ENCODE measurements at places on chromosomes 16 and 17. TPM values are rescaled to one million over a fixed set of nuclear protein-coding genes. Genes with fewer than 3 reads are reported as not detected.

DNA sequence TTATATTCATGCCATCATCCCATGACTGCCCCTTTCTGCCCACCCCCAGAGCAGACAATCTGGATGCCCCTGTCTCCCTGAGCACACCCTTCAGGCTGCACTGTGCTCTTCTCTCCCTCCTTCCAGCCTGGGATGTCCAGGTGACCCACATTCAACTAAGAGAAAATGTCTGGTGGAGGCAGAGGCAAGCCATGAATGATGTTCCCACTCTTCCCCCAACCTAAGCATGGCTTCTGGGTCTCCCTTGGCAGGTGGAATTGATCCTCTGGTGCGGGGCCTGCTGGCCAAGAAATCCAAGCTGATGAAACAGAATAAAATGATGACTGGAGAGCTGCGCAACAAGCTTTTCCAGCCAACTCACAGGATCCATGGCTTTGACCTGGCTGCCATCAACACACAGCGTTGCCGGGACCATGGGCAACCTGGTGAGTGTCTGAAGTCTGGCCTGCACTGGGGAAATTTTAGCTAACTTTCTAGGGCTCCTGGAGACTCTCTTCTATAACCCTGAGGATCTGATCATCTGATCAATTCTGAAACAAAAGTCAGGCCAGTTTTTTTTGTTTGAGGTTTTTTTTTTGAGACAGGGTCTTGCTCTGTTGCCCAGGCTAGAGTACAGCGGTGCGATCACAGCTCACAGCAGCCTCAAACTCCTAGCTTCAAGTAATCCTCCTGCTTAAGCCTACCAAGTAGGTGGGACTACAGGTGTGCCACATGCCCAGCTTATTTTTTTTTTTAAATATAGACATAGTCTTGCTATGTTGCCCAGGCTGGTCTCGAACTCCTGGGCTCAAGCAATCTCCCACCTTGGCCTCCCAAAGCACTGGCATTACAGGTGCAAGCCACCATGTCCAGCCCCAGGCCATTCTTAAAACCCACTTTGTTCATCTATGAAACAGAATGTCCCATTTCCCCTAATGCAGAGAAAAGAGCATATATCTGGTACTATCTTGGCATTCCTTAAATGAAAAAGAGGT lies 14.5 kb downstream of the MPO start:
- no peaks in the 10 kb centered on the region for H3K4me1 ChIP-seq
- no peak for DNase-seq
- H3K36me3 ChIP-seq = no peaks in the 10 kb centered on the region
- no peak overlapping the region for H3K27ac ChIP-seq
- H3K27me3 ChIP-seq = peaks cover 29% of the 10 kb centered on the region

DNA sequence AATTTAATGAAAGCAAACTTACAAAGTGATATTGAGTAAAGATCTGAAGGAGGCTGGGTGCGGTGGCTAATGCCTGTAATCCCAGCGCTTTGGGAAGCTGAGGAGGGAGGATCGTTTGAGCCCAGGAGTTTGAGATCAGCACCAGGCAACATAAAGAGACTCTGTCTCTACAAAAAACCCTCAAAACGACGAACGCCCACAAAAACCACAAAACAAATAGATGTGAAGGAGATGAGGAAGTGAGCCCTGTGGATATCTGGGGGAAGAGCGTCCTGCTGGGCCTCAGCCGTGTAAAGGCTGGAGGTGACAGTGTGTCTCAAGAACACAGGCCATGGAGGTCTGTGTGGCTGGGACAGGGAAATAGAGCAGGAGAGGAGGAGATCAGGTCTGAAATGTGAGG lies 68.8 kb downstream of the ITFG1 start:
- H3K27me3 ChIP-seq = no peaks in the 10 kb centered on the region
- H3K4me3 ChIP-seq = no peak overlapping the region
- H3K36me3 ChIP-seq = peaks cover 22% of the 10 kb centered on the region
- H3K27ac ChIP-seq = no peak overlapping the region

DNA sequence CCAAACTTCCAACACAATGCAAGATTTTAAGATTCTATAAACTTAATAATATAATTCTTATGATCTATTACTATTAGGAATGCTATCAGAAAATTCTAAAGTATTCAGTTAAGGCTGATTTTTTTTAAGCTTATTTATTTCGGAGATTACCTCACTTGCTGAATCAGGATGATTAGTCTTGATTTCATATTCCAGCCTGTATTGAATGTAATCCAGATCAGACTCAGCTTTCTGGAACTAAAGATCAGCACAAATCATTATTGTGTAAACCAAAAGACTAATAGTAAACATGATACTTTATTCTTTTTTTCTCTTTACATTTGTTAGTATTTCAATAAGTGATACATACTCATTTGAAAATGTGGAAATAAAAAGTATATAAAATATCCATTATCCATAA lies 23.9 kb downstream of the SKA2 start:
- DNase-seq = no peak
- no peak overlapping the region for H3K27ac ChIP-seq
- H3K36me3 ChIP-seq = peaks cover 13% of the 10 kb centered on the region
- H3K4me3 ChIP-seq = no peak overlapping the region

GRCh38 chr17:869086-869485 lies 86.9 kb downstream of the MRM3 start:
- H3K27ac ChIP-seq = no peak overlapping the region
- H3K4me1 ChIP-seq = peaks cover 3% of the 10 kb centered on the region
- no peak for DNase-seq

- peak; percentile 62 for DNase-seq
- H3K4me3 ChIP-seq = peak overlapping the region; percentile 96
- no peaks in the 10 kb centered on the region for H3K27me3 ChIP-seq
- H3K36me3 ChIP-seq = peaks cover 59% of the 10 kb centered on the region
Measured at GRCh38 chr17:76270127-76270592, 5.0 kb downstream of the UBALD2 start.

DNA sequence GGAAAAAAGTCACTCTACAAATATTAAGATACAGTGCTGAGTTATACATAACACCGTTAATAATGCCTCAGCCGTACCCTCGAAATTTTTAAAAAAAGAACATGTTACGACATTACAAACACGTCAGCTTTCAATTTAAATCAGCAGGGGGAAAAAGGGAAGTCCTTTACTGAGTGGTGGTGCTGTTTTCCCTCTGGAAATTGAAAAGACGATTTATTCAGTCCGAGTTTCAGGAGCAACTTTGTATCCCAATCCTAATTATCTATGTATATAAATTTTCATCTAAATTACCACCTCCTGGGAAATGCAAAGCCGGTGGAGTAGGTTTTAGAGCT lies 1.3 kb downstream of the NETO2 start:
- peak overlapping the region; percentile 75 for H3K4me3 ChIP-seq
- no peaks in the 10 kb centered on the region for H3K36me3 ChIP-seq
- no peak for DNase-seq
- peaks cover 33% of the 10 kb centered on the region for H3K4me1 ChIP-seq
- H3K27me3 ChIP-seq = peaks cover 21% of the 10 kb centered on the region

GRCh38 chr16:22284637-22285036 lies 12.6 kb upstream of the POLR3E start:
- DNase-seq = no peak
- no peaks in the 10 kb centered on the region for H3K4me1 ChIP-seq
- H3K36me3 ChIP-seq = peaks cover 39% of the 10 kb centered on the region

- no peak overlapping the region for H3K27ac ChIP-seq
- H3K27me3 ChIP-seq = peaks cover 64% of the 10 kb centered on the region
- peaks cover 5% of the 10 kb centered on the region for H3K4me1 ChIP-seq
Measured at GRCh38 chr16:86492961-86493629, 17.2 kb upstream of the FOXF1 start.

- H3K4me1 ChIP-seq = no peaks in the 10 kb centered on the region
- no peak overlapping the region for H3K27ac ChIP-seq
- H3K36me3 ChIP-seq = no peaks in the 10 kb centered on the region
- H3K4me3 ChIP-seq = no peak overlapping the region
- peak; percentile 65 for DNase-seq
Measured at GRCh38 chr16:65117811-65118448, 3.9 kb downstream of the CDH11 start.

CACNG5 gene
- total RNA-seq = not detected

C16orf86 gene
- 2.4 TPM for total RNA-seq

DNA sequence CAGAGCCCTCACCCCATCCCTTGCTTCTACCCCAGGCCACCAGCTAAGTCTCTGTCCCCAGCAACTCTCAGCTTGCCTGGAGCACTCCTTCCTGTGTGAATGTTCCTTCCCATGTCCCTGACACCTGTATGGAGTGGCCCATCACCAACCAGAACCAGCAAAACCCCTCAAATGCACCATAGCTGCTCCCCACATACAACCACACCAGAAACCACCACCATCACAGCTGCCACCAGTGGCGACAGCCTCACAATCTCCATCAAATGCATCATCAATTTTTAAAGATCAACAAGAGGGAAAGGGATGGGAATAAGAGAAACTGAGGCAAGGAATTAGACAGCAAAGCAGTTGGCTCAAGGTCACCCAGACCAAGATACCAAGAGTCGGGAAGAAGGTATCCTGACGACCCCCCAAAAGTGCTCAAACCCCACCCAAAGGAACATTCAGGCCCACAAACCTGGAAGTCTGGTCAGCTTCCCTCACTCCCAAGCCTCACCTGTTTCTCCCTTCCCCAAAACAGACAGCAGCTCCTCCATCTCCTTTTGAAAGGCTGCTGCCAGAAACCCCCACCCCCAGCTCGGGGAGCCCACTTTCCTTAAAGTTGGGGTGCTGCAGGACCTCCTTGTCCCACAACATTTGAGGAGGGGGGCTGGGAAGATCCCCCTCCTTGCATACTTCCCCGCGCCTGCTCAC lies 1.8 kb downstream of the SRCIN1 start:
- no peak for DNase-seq
- H3K4me3 ChIP-seq = no peak overlapping the region
- peaks cover 16% of the 10 kb centered on the region for H3K4me1 ChIP-seq
- H3K27me3 ChIP-seq = peaks cover 65% of the 10 kb centered on the region
- H3K27ac ChIP-seq = no peak overlapping the region

GRCh38 chr16:65908568-65908967 lies 457.9 kb upstream of the CDH5 start:
- H3K36me3 ChIP-seq = no peaks in the 10 kb centered on the region
- H3K4me3 ChIP-seq = no peak overlapping the region
- no peak for DNase-seq
- H3K27me3 ChIP-seq = peaks cover 3% of the 10 kb centered on the region

DNA sequence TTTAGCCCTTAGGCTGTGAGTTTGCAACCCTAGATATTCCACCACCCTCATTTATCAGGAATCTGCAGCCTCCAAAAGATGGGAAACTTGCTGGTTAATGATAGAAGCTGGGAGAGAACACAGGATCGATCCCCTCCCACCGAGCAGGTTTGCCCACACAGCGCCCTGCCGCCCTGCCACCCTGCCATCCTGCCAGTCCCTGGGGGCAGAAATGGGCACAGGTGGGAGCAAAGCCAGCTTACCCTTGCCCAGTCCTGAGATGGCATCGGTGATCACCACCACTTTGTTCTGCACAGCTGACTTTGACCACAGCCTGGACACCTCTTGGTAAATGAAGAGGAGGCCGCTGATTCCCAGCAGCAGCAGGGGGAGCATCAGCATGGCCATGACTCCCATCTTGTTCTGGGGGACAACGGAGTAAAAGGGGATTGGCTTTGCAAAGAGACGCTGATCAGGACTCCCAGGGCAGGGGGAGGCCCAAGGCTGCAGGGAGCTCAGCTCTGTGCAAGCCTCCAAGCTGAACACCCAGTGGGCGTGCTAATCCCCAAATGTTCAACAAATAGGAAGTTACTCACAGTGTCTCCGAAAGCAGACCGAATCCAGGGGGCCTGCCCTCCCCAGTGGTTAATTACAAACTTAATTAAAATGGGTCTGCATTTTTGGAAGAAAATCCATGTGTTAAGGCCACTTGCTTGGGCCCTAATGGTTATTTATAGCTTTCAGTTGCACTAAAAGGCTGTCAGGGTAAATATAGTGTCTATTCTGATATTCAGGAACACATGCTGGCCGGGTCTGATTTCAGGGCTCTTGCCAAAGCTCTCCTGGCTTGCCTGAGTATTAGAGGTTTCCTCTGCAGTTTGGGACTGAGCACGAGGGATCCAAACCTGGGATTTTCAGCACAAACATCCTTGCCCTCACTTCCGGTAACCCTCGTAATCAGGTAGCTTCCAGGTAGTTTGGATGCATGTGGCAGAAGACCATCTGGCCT lies at the start of gene DHRS7C:
Gene DHRS7C (minus strand): TSS at position 704 of the 988 bp plus-strand sequence. CDS start 308 bp downstream, at position 396.
- no peaks in the 10 kb centered on the region for H3K36me3 ChIP-seq
- DNase-seq = no peak
- no peak within 1 kb of the TSS for H3K4me3 ChIP-seq
- peaks cover 4% of the 10 kb centered on the region for H3K27me3 ChIP-seq

DNA sequence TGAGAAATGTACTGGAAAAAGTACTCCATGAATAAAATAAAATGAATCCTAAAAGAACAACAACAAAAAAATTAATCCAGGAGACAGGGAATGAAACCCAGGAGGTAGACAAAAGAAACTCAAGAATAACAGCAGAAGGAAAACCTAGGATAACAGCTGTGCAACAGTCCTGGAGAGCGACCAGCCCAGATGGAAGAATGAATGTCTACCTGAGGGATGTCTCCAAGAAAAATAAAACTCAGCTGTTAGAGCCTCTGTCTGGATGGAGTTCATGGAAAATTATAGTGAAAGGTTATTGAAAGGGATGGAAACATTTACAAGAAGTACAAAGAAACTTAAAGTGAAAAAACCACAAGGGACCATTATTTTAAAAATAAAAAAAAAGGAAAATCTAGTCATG lies 135.8 kb upstream of the CA10 start:
- no peak overlapping the region for H3K27ac ChIP-seq
- DNase-seq = no peak
- no peaks in the 10 kb centered on the region for H3K4me1 ChIP-seq
- no peak overlapping the region for H3K4me3 ChIP-seq
